CD4-positive, alpha-beta T cell treated with Interferon gamma for 1 hour (primary cell): ENCODE measurements at places on chromosomes 2 and 18.

DNA sequence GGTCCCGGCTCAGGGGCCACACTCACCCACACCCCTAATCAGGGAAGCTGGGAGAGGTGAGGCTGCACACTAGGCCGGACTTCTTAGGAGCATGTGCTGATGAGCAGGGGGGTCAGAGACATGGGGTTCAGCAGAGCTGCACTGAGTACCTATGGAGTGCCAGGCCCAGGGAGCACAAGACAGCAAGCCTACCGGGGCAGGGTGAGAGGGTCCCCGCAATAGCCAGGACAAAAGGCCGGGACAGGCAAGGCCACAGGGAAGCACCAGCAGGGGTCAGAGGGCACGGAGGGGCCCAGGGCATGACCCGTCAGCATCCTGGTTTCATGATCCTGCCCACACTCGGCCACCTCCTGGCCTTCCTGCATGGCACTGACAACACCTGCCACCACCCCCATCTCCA is 73.5 kb downstream of the TNS1 start:
- DNase-seq = no peak

DNA sequence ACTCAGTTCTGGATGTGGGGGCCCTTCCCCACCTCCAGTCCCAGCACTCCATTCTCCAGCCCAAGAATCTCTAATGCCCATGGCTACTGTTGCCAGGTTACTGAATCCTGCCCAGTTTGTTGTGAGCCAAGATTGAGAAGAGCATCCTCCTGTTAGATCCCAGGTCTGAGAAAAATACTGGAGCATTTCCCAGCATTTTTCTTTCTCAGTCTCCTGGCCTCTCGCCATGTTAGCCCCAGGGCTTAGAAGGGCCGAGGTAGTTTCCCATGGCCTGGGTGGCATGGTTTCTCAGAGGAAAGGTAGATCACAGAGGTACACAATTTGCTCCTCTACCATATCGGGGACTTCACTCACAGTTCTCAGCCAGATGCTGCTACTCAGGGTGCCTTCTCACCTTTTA is 135.7 kb downstream of the OTX1 start:
- DNase-seq = no peak

GRCh38 chr2:52810460-52810859 is 957.1 kb upstream of the CHAC2 start:
- no peak for DNase-seq

DNA sequence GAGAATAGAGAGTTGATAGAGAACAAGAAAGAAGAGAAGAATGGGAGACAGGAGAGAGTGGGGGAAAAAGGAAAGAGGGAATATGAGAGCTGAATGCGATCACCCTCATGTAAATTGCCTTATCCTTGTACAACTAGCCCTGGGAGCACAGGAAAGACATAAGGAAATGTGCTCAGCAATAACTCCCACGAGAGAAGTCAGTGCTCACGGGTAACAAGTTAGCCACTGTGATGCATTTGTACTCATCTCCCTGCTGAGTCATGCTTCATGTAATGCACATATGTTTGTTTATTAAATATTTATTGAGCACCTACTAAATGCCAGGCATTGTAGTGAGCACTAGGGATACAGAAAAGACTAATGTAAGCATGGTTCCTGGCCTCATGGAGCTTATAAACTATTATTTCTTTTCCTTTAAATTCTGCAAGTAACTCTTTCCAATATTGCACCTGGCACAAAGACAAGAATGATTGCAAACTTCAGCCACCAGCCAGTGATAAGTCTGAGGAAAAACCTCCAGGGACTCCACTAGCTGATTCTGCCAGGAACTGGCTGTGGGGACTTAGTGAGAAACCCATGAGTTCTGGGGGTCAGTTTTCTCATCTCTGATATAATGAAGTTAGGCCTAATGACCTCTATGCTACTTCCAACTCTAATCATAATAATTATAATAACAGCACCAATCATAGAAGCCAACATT is 124.1 kb downstream of the LNPK start:
- DNase-seq = no peak

DNA sequence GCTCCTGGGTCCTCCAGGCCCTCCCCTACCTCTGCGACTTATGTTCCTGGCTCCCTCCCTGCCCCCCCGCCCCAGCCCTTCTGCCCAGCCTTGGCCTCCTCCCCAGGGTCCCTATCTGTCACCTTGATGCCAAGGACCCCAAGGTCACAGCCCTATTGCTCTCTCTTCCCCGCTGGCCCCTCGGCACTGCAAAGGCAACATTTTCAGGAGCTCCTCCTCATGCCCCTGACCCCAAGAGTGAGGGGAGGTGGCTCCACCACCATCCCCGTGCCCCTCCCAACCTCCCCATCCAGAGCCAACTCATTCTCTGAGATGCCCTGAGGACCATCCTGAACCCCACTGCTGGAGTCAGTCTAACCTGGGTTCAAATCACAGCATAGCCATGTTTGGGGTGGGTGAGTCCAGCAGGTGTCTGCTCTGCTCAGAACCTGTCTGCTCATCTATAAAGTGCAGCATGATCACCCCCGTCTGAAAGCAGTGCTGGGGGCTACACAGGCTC is 11.7 kb downstream of the LIMS2 start:
- no peak for DNase-seq

DNA sequence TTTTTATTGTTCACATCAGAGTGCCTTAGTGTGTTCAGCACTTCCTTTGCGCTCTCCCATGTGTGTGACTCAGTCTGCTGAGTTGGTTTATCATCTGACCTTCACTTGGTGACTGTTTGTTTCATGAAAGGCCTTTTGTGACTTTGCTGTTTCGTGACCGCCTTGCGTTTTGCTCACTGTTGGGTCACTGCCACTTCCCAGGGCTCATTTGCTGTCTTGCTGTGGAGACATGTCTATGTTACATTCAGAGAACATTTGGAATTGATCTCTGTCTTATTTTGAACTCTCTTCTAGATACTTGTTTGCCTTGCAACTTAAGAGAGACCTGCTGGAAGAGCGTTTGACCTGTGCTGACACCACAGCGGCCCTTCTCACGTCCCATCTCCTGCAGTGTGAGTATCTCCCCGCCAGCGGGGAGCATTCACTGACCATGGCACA is 54.7 kb downstream of the FARP2 start:
- DNase-seq = no peak

- DNase-seq = no peak
These were observed 32.6 kb downstream of the GALM start for GRCh38 chr2:38698467-38699003.

GRCh38 chr2:196380098-196380497 is 208.7 kb upstream of the STK17B start:
- no peak for DNase-seq

DNA sequence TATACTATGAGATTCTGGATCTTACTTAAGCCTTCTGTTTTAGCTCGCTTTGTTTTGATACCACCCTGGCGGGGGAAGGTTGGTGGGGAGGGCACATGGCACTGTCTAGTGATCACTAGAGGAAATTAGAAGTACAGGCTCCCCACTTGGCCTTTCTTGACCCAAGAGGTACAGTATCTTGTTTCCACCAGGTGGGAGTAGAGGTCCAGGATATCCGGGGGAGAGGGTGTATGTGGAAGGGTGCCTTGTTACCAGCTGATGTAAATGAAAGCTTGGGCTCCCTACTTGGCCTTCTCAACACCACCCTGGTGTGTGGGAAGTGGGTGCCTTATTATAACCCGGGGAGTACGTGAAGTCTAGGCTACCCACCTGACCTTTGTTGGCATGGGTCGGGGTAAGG is 7.5 kb downstream of the GALNT1 start:
- DNase-seq = peak; percentile 29

- no peak for DNase-seq
These were observed 212.6 kb downstream of the PMAIP1 start for GRCh38 chr18:60112369-60112768.

GRCh38 chr2:186887107-186888090 is 38.4 kb upstream of the ZSWIM2 start:
- DNase-seq = no peak

- DNase-seq = peak; percentile 38
These were observed 677.6 kb upstream of the ID2 start for GRCh38 chr2:8004250-8004681.

DNA sequence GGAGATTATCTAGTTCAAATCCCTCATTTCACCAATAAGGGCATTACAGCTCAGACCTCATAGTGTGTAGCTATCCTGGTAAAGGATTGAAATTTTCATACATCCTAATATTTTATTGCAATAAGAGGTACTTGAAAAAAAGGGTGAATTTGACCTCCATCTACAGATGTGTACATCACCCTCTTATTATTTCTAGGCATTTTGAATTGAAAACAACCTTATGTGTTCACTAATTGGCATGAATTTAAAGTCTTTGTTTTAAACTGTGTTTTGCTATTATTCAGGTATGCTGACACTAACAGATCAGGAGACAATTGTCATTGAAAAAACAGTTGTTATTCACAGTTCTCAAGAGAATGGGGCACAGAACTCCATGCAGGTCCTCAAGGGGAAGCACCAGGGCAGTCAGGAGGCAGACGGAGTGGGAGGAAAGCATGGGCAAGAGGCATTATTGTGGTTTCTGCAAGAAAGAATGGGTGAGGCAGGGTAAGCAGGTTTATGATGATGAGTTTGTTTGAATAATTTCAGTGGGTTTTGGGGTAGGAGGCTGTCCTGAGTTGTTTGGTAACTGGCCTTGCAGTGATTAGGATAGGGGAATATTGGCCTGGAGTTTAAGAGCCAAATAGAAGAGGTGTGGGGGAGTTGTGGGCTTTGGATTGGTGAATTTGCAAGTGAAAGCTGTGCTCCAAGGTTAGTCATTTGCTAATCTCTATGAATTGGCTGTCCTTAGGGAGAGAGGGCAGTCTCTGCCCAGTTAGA is 194.6 kb downstream of the GPD2 start:
- no peak for DNase-seq
